ENCODE measurements at places on chromosomes 7 and 10.

DNA sequence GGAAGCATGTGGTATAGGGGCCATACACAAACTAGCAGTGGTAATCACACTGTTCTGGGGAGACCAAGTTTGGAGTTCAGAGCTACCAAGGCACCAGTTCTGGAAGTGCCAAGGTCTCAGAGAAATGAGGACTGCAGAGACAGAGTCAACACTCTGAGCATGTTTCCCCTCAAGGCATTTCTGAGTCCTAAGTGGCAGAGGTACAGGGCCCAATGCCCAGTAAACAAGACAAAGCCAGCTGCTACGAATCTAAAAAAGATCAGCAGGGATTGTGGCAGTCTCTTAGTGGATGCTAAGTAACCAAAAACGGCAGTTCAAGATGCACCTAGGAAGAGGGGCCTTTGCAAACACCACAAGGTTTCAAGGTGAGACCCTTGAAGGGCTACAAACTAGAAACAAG lies 271.9 kb downstream of the TNS3 start:
- no peak for DNase-seq

GRCh38 chr10:28922127-28922526 lies 244.8 kb downstream of the BAMBI start:
- DNase-seq, result no peak

GRCh38 chr7:98864731-98865453 lies 4.9 kb downstream of the TMEM130 start:
- no peak for DNase-seq

- DNase-seq, result no peak
Measured at GRCh38 chr10:36494371-36494770, 631.0 kb upstream of the ANKRD30A start.

DNA sequence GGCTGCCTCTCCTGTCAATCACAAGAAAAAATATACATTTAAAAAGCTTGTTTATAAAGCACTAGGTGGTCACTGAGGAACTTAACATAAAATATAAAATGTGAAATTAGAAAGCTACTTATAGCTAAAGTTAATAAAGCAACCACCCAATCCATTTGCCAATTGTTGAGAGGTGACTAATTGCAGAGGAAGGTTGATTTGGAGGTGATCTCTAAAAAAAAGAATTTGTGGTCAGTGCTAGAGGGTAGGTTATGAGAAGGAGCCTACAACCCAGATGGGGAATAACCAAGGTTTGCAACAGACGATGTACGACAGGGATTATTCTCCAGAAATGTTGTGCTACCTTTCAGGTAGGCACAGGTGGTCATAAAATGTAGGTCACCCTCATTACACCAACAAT lies 444.2 kb upstream of the C7orf33 start:
- no peak for DNase-seq

- no peak for DNase-seq
Measured at GRCh38 chr7:151694441-151694827, 174.7 kb upstream of the RHEB start.

Data from stimulated activated effector memory CD8-positive, alpha-beta T cell treated with anti-CD3 and anti-CD28 coated beads, Interleukin-12 subunit alpha, Interleukin-12 subunit beta, amount 100 ng/mL, for 72 hours (primary cell).